Aortic smooth muscle cell (primary cell): ENCODE measurements at places on chromosomes 2 and 18. TPM values are rescaled to one million over a fixed set of nuclear protein-coding genes. Genes with fewer than 3 reads are reported as not detected.

Gene METTL4
- total RNA-seq = 7.5 and 8.0 TPM in 2 replicates

Gene ZSWIM2
- not detected in 2 replicates for total RNA-seq

Gene CYS1
- 1.7 and 2.0 TPM in 2 replicates for total RNA-seq

Gene TNS1
- 71.2 and 100 TPM in 2 replicates for total RNA-seq
